ENCODE measurements at places on chromosomes 2 and 18.

DNA sequence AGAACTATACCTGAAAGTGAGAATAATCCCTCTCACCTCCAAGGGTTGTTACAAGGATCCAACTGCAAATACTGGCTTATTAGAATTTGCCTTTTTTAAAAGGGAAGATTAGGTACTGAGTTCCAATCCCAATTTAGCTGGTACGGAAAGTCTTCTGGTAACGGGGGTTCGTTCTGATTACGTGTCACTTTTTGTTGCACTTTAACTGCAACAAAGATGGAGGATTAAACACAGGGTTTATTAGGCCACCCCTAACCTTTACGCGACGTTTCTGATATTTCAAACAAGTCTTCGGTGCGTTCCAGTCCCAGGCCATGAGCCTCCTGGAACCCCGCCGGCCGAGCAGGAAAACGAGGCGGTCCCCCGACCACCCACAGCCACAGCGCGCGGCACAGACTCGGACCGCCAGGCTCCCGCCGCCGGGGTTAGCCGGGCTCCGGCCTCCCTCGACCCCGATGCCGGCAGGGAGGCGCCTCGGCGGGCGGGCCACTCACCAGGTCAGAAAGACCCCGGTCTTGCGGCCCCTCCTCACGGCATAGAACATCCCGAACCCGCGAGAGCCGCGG, 411 bp downstream of the RNASEH1 start:
- DNase-seq = no peak

DNA sequence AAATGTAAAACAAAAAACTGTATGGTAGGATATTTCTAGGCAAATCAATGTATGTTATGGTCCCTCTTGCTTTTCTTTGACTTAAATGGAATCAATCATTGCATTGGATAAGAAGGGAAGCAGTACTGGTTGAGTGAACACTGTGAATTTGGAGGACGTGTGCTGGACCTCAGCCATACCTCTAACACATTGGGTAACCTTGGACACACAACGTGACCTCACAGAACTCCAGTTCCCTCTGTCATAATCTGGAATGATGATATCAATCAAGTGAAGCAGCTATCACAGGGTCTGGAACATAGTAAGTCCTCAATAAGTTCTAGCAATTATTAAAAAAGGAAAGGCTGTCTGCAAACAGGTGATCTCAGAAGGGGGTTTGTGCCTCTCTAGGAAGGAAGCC, 474.9 kb upstream of the TCF4 start:
- no peak for DNase-seq

GRCh38 chr18:8783335-8783993, 78.1 kb downstream of the MTCL1 start:
- DNase-seq = no peak

- DNase-seq = peak; percentile 13
These were observed 249.9 kb upstream of the RBBP8 start for GRCh38 chr18:22683196-22683676.

DNA sequence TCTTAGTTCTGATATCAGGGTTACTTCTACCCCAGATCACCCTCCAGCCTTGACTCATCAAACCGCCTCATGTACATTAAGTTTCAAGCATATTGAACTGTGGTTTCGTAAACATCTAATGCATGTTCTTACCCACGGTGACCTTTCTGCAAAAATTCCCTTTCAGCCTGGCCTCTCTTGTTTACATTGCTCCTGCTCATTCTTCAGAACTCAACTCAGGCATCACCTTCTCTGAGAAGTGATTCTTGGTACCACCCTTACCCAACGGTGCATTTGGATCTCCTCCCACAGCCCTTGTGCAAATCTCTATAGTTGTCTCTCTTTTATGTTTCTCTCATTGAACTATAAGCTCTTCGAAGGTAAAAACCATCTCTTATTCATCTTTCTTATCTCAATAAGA, 503.1 kb upstream of the PKDCC start:
- DNase-seq = no peak

DNA sequence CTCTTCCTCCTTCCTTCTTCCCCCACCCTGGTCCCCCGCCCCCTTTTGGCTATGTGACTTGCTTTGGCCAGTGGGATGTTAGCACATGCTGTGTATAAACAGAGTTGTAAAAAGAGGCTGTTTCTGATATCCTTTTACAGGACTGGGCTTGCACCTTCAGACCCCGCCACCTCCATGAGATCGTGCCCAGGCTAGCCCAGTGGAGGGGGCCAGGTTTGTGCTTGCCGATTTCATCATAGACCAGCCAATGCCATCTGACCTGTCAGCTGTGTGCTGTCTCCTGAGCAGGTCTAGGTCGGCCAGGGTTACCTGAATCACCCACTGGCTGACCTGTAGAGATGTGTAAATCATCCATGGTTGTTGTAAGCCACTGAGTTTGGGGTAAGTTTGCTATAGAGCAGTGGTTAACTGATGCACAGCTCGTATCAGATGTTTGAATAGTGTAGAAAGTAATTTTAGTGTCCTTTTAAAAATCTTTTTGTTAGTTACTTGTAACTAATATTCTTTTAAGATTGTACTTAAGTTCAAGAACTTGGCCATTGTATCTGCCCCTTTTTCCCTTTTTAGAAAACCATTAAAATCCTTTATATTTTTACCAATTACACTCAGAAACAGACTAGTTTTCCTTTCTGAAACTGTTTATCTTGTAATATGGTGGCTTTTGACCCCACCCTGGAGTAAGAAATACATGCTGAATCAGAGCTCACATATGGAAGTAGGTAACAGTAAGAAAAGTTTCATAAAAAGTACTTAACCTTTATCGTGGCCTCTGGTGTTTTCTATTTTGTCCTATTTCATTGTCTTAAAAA, 122.0 kb upstream of the MGAT5 start:
- DNase-seq = no peak

- no peak for DNase-seq
These were observed 32.9 kb downstream of the LBH start for GRCh38 chr2:30264274-30264673.

DNA sequence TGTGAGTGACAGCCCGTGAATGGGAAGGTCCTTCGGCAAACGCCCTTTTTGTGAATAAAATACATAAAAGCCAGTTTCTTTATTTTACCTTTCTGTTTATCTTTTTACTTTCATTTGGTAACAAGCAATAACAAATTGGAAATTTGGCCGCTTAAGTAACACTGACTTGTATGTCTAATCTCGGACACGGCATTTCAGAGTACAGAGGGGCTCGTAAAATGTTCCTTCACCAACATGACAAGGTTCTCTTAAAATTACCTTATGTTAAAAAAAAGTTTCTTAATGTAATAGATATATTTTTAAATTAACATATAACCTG, 558 bp upstream of the NEMP2 start:
- peak; percentile 32 for DNase-seq
